GM10248 (cell line): ENCODE measurements at places on chromosomes 2 and 18.

GRCh38 chr18:49169037-49169521, 218.3 kb upstream of the SMAD7 start:
- peak; percentile 24 for DNase-seq

GRCh38 chr2:37616677-37617005, 54.8 kb downstream of the CDC42EP3 start:
- no peak for DNase-seq

DNA sequence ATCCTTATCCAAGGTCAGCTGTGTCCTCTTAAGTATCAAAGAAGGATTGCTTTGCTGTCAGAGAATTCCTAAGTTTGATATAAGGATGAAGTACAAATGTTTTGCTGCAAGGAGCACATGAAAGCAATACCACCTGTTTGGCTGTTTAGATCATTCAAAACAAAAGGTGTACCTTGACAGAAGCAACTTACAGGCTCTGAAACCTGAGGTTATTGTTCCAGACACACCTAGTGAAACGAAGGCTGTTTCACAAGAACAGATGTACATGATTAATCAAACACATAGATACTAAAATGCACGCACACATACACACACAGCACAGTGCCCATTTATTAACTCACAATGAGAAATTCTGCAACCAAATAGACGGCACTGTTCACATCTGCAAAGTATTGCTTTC, 166.2 kb downstream of the RBM43 start:
- DNase-seq, result no peak

DNA sequence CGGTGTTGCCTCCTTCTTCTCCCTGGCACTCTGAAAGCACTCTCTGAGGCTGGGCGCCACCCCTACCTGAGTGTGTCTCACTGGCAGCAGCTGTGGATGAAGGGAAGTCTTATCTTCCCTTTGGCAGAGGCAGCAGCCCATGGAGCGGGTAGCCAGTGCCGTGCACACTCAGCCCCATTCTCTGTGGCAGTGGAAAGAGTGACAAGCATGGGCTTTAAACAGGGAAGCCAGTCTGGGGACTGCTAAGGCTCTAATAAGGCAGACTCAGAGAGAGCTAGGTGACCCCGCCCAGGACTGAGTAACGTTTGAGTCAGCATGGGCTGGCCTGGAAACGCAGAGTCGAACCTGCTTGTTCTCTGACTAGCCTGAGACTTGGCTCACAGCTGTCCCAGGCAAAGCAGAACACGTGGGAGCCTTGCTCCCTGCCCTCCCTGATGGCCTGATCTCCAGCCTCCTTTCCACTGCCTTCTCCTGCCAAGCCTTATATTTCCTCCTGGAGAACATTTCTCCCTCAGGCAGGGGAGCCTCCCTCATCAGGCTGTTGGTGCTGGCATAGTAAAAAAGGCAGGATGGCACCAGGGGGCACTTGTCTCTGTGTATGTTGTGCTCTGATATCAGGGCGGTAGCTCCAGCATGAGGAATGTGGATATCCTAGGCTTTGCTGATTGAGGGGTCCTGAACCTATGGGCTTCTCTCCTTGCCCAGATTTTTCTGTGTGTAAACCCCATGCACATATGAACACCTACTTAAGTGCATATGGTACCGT, 93.9 kb upstream of the LGALSL start:
- DNase-seq, result peak; percentile 54

DNA sequence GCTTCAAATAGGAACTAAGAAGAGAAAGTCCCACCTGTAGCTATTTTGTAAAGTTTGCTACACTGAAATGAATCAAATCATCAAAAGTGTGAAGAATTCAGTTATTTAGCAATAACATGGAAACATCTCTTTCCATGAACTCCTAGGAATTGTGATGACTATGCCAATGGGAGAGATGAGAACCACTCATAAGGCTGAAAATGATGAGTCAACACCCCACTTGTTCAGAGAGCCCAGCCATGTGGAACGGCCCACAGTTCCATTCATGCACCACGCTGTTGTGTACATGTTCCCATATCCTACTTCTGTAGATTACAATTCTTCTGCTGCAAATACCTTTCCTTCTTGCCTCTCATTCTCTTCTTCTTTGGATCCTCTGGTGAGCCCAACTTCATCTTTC, 645.5 kb upstream of the ID2 start:
- no peak for DNase-seq

GRCh38 chr2:158716921-158717320, 78.2 kb upstream of the DAPL1 start:
- DNase-seq, result no peak

DNA sequence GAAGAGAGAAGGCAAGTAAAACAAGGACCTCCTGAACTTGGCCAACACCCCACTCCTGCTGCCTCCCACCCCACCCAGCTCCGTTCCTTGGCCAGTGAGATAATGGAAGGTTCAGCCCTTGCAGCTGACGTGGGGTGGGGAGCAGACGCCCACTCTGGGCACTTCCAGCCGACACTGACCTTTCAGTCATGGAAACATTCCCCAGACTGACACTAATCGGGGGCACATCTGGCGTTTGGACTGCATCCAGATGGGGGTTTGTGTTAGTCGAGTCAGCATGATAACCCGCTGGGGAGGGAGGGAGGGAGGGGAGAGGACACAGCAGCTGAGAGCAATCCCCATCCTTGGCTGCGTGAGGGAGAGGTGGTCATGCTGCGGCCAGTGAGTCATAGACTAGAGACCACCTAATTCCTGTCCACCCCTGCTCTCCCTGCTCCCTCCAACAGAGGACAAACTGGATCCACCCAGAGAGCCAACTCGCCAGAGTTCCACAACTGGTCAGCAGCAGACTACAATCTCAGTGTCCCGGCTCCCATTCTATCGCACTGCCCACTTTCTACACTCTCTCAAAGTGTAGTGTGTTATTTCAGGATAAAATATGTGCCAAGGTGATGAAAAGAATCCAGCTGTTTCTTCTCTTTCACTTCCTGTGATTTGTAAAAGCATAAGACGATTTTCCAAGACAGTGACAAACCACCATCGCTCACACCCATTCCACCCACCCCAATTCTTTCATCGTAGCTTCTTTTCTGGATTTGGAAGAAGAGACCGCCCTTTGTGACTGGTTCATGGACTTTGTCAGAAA, 115.4 kb upstream of the PKDCC start:
- no peak for DNase-seq

- peak; percentile 30 for DNase-seq
These were observed 1.3 kb upstream of the CLIP4 start for GRCh38 chr2:29113891-29114321.

GRCh38 chr2:201472411-201472810, 20.9 kb downstream of the STRADB start:
- no peak for DNase-seq

- DNase-seq, result no peak
These were observed 53.4 kb downstream of the CHN1 start for GRCh38 chr2:174951745-174952144.

GRCh38 chr2:189876271-189876670, 92.0 kb downstream of the PMS1 start:
- DNase-seq, result peak; percentile 12

DNA sequence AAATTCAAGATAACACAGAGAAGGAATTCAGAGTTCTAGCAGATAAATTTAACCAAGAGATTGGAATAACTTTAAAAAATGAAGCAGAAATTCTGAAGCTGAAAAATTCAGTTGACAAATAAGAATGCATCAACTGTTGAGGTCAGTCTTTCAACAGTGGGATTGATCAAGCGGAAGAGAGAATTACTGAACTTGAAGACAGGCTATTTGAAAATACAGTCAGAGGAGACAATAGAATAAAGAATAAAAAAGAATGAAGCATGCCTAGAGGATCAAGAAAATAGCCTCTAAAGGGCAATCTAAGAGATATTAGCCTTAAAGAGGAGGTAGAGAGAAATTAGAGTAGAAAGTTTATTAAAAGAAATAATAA, 27.7 kb upstream of the ITGAV start:
- no peak for DNase-seq

DNA sequence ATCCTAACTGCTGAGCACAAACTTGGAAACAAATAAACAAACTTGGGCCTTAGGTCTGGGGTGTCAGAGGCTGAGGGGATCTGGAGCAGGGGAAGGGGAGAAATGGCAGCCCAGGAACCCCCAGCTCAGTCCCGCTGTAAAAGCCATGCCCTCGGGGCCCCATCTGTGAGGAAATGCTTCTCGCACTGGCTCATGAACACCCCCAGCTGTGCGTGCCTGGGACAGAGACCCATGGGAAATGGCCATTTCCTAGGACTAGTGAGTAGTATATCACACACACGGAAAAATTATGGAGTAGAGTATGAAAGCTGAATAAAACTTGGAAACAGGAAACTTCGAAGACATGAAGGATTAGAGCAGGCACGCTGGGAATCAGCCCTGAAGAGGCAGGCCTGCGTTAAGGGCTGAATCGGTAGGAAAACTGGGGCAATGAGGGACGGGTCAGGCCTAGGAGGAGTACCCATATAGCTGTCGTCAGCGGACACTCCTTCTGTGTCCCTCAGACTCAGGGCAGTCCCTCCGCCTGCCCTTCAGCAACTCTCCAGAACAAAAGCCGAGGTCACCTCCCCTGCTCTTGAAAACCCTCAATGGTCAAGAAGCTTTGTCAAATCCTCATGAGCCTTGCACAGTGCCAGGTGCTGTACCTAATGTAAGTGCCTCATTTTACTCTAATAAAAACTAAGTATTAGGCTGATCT, 120.8 kb upstream of the ODC1 start:
- no peak for DNase-seq

GRCh38 chr2:226037526-226037925, 638.0 kb downstream of the NYAP2 start:
- DNase-seq, result no peak

- no peak for DNase-seq
These were observed 17.1 kb downstream of the ANKRD44 start for GRCh38 chr2:197293252-197294007.

GRCh38 chr18:69216321-69216720, 184.4 kb upstream of the DOK6 start:
- no peak for DNase-seq
